Epithelial cell of prostate (primary cell): ENCODE measurements at places on chromosomes 4 and X.

DNA sequence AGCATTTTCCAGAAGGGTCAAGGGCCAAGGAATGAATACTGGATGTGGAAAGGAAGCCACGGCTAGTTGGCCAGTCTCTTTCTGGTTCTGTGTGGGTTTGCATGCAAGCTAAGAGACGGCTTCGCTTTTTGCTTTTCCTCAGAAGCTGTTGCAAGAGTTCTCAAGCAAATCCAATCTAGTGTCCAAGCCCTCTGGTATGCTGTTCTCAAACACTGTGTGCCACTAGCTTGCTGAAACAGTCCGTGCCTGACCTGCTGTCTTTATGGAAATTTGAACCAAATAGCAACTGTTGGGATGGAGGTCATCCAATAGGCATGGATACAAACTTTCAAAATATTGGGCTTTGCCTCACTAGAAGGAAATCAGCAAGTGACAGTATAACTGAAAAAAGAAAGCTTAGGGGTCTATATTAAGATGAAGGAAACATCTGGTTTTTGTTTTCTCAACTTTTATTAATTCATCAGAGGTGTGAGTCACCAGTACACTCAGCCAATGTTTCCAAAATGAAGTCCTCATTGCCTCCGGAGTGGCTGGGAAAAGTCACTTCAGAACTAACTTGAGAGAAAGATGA lies 70.5 kb downstream of the SLC9A6 start:
- DNase-seq, result no peak

- no peak for DNase-seq
These were observed 58.1 kb downstream of the MAML3 start for GRCh38 chr4:140095694-140096482.

DNA sequence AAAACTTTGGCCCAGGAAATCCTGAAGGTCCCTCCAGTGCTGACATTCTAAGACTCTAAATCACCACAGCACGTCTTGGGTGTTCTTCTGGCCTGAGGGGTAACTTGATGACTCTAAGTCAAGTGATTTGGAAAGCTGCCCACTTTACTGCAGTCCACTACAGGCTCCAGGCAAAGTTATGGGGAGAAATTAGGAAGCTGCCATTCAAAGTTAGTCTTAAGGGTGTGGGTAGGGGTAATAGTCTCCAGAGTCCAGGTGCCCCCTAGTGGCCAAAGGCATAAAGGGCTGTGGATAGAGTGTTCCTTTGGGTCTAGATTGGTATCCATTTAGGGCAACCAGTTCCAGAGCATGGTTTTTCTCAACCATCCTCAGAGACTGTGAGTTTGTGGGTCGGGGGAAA lies 38.7 kb upstream of the SLC16A2 start:
- DNase-seq, result peak; percentile 27

DNA sequence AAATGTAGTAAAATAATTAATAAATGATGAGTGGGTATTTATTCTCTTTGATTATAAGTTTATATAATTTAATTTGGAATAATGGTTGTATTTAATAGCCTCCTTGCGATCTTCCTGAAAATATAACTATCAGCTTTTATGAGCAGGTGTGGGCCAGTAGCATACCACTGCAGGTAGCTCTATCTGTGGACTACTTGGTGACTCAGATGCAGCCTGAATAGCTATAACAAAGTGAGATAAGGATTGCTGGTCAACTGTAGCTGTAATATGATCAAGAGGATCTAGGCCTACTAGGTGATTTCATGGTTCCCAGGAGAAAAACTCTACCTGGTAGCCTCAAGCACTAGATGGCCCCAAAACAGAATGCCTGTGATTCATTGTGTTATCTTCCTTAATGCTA lies 47.1 kb upstream of the BMP15 start:
- DNase-seq, result no peak

GRCh38 chr4:55107054-55107453 lies 18.3 kb downstream of the KDR start:
- DNase-seq, result no peak

DNA sequence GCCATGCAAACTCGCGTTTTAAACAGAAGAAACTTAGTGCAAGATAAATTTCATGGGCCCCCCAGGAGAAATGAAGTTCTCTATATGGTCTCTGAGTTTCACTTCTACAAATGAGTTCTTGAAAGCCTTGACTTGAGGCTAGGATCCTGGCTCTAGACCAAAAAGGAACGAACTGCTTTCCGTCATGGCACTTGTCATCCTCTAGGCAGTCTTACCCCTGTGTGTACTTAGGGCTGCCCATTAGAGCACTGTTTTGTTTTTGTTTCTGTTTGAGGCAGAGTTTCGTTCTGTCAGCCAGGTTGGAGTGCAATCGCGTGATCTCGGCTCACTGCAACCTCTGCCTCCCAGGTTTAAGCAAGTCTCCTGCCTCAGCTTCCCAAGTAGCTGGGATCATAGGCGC lies 29.0 kb downstream of the RNF4 start:
- no peak for DNase-seq
